ENCODE measurements at places on chromosomes 6 and 20.

DNA sequence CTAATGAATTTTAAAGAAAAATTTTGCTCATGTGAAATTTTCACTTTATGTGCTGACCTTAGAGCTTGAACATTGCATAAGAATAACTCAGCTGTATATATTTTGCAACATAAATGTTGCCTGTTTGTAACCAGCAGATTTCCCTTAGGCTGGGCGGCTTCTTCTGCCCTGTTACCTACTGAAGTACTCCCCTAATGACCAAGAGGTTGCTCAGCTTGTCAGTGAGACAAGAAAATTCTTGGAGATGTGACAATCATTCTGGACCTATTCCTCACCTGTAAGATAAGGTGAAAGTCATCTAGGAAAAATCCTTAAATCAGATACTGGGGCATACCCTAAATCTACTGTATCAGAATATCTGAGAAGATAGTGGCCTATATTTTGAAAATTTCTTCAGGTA, 1061.7 kb downstream of the KIF16B start:
- no peak for DNase-seq

DNA sequence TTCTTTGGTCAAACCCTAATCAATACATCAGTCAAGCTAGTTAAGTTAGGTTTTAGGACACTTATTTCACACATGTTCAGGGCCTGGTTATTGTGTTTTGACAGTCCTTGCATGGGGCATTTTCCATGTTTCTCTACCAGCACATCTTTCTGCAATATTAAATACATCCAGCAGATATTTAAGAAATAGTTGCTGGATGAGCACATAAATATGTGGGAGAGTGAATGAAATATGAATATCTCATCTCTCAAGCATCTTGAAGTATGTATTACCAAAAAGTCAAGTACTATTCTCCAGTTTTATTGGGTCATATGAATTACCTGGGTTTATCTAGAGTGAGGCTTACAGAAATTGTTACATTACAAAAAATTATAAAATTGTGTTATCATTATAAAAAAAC, 621.9 kb upstream of the GJE1 start:
- DNase-seq = no peak

DNA sequence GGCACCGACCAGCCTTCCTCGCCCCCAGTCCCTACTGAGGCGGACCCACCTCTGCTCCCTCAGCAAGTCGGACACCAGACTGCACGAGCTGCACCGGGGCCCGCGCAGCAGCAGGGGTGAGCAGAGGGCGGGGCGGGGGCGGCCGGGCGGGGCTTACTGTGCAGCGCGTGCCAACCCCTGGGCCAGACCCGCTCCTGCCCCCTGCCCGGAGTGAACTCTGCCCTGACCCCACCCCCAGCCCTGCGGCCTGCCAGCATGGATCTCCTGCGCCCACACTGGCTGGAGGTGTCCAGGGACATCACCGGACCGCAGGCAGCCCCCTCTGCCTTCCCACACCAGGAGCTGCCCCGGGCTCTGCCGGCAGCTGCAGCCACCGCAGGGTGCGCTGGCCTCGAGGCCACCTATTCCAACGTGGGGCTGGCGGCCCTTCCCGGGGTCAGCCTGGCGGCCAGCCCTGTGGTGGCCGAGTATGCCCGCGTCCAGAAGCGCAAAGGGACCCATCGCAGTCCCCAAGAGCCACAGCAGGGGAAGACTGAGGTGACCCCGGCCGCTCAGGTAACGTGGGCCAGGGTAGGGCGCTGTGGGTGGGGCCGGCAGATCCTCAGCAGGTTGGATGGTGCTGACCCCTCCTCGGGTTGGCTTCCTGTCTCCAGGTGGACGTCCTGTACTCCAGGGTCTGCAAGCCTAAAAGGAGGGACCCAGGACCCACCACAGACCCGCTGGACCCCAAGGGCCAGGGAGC, 1.5 kb upstream of the SLC2A4RG start:
- peak; percentile 33 for DNase-seq

DNA sequence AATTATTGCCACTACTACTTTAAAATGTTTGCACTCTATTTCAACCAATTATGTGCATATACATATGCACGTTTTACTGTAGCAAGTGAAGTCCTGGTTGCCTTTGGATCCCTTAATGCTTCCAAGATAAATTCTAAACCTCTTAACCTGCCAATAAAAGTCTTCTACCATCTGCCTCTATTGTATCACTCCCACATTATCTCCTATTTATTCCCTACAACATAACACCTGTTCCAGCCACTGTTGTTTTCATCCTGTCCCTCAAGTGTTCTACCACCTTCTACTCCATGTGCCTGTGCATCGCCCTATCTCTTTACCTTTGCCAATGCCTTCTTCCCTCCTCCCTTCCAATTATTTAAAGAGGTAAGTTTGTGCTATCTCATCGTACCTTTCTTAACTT, 499.0 kb upstream of the RNF217 start:
- no peak for DNase-seq

- DNase-seq = no peak
These were observed 192.6 kb upstream of the SALL4 start for GRCh38 chr20:51994751-51995417.

GRCh38 chr6:85126485-85127167, 323.3 kb upstream of the NT5E start:
- no peak for DNase-seq

- DNase-seq = no peak
These were observed 147.6 kb downstream of the KIF6 start for GRCh38 chr6:39577446-39578165.

DNA sequence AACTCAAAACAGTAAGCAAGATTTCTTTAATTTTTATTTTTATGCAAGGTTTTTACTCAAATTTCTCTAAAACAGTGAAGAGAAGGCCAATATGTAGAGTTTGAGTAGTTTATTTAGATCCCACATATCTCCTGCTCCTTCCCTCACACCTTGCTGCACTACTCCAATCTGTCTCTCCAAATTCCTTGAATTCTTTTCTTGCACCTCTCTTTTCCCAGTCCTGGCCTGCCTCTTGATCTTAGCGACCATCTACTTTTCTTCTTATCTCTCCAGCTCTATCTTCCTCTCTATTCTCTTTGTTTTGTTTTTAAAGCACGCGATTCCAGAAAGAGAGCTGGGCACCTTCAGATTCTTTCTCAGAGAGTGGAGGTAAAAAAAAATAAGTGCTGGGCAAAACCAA, 86.7 kb upstream of the KCNQ5 start:
- no peak for DNase-seq

- no peak for DNase-seq
These were observed 118.1 kb downstream of the SYNDIG1 start for GRCh38 chr20:24587384-24588046.

GRCh38 chr20:6040958-6041807, 12.7 kb downstream of the LRRN4 start:
- no peak for DNase-seq

- no peak for DNase-seq
These were observed 1.6 kb upstream of the PSMB8 start for GRCh38 chr6:32845384-32845884.

DNA sequence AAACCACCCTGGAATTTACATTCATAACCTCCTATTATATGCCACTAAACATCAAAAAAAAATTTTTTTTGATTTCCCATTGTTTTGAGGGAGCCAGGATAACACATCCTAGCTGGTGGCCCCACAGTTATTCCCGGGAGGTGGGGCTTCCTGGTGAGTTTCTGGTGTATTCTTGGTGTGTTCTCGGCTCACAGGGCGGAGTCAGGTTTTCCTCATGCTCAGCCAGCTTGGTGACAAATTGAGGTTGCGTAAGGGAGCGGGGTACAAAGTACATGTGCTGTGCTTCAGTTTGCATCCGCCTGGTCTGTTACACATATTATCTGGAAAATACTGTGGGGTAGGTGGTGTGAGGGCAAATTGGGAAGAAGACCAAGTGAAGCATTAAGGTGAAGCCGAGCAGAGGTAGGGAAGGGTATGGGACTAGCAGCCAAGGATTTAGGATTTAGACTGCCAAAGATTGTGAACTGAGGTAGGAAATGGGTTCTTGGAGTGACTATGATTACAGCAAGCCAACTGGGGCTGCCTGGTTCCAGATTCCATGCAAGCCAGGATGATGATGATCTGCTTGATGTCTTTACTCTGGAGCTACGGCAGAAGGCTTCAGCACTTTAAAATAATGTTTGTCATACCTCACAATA, 46.2 kb upstream of the EEF1A1 start:
- no peak for DNase-seq
